Hepatocyte (in vitro differentiated cells): ENCODE measurements at places on chromosomes 1 and 21. TPM values are rescaled to one million over a fixed set of nuclear protein-coding genes. Genes with fewer than 3 reads are reported as not detected.

DNA sequence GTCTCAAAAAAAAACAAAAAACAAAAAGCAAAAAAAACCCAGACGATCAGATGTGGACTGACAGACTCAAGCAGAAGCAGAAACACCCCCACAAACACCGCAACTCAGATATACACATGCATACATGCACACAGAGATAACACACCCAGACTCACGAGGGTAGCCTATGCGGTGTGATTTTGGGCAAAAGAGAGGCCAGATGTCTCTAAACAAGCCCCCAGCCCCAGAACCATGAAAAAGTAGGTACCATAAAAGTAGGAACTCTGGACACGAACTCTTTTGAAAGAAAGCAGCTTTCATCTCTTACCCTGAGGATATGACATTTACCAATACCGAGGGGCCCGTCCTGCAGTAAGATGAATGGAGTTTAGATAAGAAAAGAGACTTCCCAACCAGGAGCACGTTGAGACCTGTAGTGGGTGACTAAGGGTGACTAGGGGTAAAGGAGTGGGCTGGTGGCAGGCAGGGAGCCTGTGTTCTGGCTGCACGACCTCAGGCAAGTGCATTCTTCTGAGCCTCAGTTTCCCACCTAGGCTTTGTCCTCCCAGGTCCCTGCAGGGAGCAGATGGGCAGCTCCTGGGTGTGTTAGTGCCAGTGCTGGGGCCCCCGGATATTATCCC is 1.5 kb upstream of the TINAGL1 start:
- H3K27ac ChIP-seq: peak overlapping the region; percentile 90
- no peak overlapping the region for H3K4me3 ChIP-seq
- no peak for DNase-seq
- H3K36me3 ChIP-seq: no peaks in the 10 kb centered on the region
- peaks cover 62% of the 10 kb centered on the region for H3K4me1 ChIP-seq

The KRTAP24-1 gene
- not detected in 2 replicates for total RNA-seq

The KLHDC7A gene
- total RNA-seq: 2.3 and 2.4 TPM in 2 replicates

DNA sequence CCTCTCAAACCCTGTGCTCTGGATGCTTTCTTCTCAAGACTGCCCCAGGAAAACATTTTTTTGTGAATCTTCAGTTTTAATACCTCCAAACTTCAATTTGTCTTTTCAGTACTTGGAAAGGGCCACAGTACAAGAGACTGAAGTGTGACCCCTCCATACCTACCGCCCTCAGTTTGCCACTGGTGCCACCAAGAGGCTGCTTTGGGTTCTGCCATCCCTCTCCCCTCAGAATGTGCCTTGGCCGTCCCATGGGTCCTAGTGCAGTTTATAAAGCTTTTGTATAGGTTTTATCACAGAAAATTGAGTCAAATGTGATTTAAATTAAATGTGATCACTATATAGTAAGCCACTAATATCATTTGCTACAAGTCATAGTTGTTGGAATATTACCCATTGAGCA is 60.8 kb upstream of the PGD start:
- no peak overlapping the region for H3K27ac ChIP-seq
- no peaks in the 10 kb centered on the region for H3K27me3 ChIP-seq
- H3K36me3 ChIP-seq: no peaks in the 10 kb centered on the region
- DNase-seq: peak; percentile 62
- H3K4me3 ChIP-seq: no peak overlapping the region
- H3K4me1 ChIP-seq: no peaks in the 10 kb centered on the region
